ENCODE measurements at places on chromosomes 1 and 21.

DNA sequence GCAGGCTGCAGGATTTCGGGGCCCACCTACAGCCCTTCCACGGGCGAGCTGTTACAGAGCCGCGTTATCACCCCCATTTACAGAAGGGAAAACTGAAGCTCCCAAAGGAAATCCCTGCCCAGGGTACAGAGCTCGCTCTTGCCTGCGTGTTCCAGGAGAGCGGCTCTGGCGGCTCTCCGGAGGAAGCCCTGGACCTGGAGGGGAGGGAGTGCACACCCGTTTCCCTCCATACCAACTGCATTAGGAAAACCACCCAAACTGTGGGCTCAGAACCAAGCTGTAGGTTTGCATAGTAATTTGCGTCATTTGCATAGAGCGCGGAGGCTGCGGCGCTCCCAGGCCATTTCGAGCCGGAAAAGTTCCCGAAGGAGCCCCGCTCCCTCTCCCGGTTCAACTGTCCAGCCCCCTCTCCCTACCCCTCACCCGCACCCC is 24.7 kb upstream of the ADGRB2 start:
- DNase-seq: peak; percentile 78

DNA sequence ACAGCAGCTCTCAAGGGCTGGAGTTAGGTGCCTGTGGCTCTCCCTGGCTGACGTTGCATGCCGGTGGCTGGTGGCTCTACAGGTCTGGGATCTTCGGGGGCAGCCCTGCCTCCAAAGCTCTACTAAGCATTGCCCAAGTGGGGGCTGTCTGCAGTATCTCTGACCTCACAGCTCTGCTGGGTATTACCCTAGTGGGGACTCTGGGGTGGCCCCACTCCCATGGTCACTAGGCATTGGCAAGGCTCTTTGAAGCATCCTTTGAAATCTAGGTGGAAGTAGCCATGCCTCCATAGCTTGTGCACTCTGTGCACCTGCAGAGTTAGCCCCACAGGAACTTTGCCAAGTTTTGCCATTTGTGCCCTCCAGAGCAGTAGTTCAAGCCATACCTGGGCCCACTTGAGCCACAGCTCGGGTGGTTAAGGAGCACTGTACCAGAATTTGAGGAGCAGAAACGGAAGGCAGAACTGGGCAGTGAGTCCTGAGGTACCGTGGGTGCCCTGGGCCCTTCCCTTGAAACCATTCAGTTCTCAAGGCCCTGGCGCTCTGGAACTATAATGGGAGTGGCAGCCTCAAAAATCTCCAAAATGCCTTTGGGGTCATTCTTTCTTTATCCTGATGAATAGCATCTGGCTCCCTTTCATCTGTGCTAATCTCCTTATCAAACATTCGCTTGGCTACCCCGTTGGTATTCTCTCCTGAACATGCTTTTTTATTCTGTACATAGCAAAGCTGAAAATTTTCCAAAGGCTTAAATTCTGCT is 15.4 kb downstream of the GJA4 start:
- no peak for DNase-seq

- DNase-seq: peak; percentile 61
Observed at GRCh38 chr1:185719021-185719420, 15.2 kb upstream of the HMCN1 start.

- DNase-seq: no peak
Observed at GRCh38 chr1:174072581-174072980, 50.4 kb upstream of the RC3H1 start.

DNA sequence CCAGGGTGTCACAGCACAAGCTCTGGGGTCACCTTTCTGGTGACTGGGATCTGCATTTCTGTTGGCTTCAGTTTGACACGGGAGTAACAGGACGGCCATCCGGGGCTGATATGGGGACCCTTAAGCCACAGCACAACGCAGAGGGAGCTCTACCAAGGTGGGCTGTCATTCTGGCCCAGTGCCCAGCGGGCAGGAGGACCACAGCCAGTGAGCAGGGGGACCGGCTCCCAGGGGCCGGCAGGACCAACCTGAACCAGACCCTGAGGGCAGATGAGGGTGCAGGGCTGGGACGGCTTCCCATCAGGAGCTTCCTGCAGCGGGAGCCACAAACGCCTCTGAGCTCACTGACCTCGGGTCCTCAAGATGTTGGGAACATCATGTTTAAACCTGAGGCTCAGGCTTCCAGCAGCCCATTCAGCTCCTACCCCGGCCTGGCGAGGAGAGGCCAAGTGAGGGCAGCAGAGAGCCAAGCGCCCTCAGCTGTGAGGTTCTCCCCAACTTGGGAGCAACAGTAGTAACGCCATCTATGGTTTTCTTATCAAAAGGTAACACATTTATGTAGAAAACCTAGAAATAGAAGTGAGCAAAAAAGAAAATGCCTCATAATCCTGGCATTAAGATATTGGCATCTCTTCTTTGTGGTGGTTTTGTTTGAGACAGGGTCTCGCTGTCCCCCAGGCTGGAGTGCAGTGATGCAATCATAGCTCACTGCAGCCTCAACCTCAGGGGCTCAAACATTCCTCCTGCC is 26.8 kb downstream of the TMEM201 start:
- DNase-seq: no peak

- DNase-seq: no peak
Observed at GRCh38 chr1:211326528-211327345, at the start of gene TRAF5. Gene TRAF5 (plus strand): TSS chr1:211326833. CDS start chr1:211353240, 26,407 bp downstream.

DNA sequence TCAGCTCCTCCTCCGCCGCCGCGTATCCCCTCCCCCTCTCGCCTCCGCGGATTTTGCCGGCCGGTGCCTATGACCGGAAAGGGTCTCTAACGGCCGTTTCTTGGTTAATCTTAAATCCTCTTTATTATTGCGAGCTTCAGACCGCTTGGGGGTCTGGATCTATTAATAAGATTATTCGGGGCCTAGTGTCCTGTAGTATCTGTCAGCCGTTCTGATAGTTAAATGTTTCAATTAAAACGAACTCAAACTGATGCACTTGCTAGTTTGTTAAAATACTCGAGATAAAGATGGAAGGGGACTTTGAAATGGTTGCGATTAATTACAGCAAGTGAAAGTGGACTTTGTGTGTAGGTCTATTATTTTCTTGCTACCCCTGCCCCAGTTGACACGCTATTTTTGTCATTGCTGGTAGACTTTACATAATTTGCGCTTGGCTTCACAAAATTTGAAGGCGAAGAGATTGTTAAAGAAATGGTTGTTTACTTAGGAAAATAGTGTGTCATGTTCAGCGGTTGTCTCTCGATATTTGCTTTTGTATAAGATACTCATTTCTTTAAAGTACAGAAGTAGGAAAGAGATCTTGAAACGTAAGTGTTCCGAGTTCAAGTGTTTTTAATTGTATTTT is 779 bp downstream of the SON start:
- no peak for DNase-seq
